ENCODE measurements at places on chromosomes 2 and 18.

DNA sequence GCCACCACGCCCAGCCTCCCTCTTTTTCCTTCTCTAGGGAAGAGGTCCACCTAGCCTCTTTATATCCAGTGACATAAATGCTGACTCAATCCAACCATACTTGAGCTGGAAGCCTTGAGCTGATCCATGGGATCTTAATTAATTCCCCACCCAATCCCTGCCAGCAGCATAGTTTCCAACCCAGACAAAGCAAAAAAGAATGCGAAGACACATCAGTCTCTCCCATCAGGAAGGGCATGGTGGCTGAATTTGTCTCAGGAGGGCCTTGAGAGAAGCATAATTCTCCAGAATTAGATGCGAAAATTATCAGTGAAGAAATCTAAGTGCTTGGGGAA, 22.5 kb downstream of the CASP10 start:
- no peak overlapping the region for H3K27ac ChIP-seq
- H3K4me1 ChIP-seq, result peaks cover 2% of the 10 kb centered on the region
- H3K36me3 ChIP-seq, result peaks cover 47% of the 10 kb centered on the region

DNA sequence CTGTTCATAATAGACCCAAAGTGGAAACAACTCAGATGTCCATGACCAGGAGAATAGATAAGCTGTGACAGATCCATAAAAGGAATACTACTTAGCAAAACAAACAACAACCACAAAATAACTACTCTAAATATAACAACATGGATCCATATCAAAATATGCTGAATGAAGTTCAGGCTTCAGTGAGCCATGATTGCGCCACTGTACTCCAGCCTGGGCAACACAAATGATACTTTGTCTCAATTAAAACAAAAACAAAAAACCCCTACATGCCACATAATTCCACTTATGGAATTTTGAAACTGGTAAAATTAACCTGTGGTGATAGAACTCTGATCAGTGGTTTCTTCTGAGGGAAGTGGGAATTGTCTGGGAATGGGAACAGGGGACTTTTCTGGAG, 11.2 kb upstream of the MYO3B start:
- H3K27me3 ChIP-seq, result no peaks in the 10 kb centered on the region
- no peaks in the 10 kb centered on the region for H3K36me3 ChIP-seq
- no peak overlapping the region for H3K27ac ChIP-seq
- no peaks in the 10 kb centered on the region for H3K4me1 ChIP-seq
- DNase-seq, result no peak

DNA sequence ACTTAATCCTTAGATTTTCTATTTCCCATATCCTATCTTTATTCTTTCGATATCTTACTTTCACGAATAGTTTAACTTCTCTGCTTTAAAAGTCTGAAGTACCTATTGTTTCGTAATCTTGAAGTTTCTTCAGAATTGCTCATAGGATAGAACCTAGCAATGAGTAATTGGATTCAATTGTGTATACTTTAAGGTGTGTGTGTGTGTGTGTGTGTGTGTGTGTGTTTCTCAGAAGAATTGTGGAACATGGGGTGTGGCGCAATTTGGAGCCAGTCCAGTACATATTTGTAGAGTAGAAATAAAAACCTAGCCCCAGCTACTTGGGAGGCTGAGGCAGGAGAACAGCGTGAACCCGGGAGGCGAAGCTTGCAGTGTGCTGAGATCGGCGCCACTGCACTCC, 897.6 kb downstream of the BCL11A start:
- no peaks in the 10 kb centered on the region for H3K36me3 ChIP-seq
- H3K4me1 ChIP-seq, result no peaks in the 10 kb centered on the region
- no peak overlapping the region for H3K27ac ChIP-seq
- H3K27me3 ChIP-seq, result no peaks in the 10 kb centered on the region
- H3K4me3 ChIP-seq, result no peak overlapping the region
- no peak for DNase-seq

- H3K4me1 ChIP-seq, result peaks cover 59% of the 10 kb centered on the region
- no peak overlapping the region for H3K27ac ChIP-seq
- H3K27me3 ChIP-seq, result no peaks in the 10 kb centered on the region
- no peak for DNase-seq
Measured at GRCh38 chr2:240998995-240999791, 775 bp downstream of the SNED1 start.

- H3K27ac ChIP-seq, result peak overlapping the region; percentile 90
- DNase-seq, result peak; percentile 86
- peaks cover 37% of the 10 kb centered on the region for H3K4me1 ChIP-seq
- no peaks in the 10 kb centered on the region for H3K27me3 ChIP-seq
Measured at GRCh38 chr2:64766841-64767669, 113.3 kb upstream of the SERTAD2 start.

DNA sequence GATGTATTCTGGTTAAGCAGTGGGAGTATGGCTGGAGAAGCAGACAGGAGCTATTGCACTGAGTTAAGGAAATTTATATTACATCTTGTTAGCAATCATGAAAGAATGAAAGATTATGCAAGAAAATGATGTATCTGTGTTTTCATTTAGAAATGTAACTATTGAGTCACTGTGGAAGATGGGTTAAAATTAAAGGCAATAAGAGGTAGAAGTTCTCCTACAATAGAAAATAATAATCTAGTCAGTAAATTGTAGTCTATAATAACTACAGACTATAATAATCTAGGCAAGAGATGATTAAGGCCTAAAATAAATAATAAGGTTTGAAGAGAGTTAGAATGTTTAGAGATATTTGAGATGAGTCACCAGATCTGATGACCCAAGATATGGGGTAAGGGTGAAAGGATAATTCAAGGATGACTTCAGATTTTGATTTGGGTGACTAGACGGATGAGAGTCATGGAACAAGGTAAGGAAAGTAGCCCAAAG, 371.9 kb upstream of the KCNH7 start:
- H3K4me3 ChIP-seq, result no peak overlapping the region
- DNase-seq, result no peak

DNA sequence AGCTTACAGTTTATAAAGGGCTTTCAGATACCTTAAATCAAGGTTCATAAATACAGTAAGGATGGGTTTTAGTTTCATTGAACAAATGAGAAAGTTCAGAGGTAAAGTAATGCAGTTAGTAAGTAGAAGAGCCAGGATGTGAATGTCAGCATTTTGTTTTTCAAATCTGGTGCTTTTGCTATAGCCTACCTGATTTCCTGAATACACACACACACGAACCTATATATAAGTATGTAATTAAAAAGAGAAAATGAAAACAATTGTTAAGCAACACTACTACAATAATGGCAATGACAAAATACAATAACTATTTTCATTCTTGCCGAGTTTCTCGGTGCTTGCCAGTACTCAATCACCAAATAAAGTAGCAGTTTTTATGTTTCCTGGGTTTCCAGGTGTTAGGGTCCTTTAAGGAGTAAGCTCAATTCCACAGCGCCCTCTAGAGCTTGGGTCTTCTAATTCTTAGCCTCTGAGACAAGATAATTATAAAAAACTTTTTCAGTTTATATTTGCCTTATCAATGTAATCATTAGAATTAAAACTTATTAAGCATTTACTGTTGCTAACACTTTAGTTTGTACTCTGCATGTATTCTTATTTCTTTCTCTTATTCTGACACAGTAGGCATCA, 512.9 kb upstream of the ACVR2A start:
- peak; percentile 14 for DNase-seq
- no peak overlapping the region for H3K4me3 ChIP-seq
- no peaks in the 10 kb centered on the region for H3K36me3 ChIP-seq
- no peaks in the 10 kb centered on the region for H3K27me3 ChIP-seq
- no peak overlapping the region for H3K27ac ChIP-seq

DNA sequence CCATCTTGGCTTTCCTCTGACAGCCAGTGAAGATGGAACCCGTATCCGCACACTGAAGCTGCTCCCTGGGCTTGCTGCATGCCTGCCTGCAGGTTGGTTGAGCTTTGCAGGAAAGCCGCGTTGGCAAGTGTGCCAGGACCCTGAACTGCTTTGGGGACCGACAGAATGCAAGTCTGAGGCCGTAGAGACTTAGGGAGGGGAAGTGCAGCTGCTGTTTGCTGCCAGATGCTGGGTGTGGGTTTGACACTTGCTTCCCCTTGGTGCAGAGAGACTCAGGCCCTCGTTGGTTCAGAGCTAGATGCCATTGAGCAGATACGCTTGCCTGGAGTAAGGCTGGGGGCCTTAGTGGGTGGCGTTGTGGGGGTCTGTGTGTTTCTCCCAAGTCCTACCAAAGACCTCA, 13.1 kb upstream of the PHLPP1 start:
- no peak overlapping the region for H3K27ac ChIP-seq
- no peaks in the 10 kb centered on the region for H3K27me3 ChIP-seq
- no peaks in the 10 kb centered on the region for H3K36me3 ChIP-seq
- peak overlapping the region; percentile 57 for H3K4me3 ChIP-seq

- no peak for DNase-seq
- H3K36me3 ChIP-seq, result no peaks in the 10 kb centered on the region
- H3K4me1 ChIP-seq, result no peaks in the 10 kb centered on the region
Measured at GRCh38 chr18:15198116-15198389, 450.1 kb downstream of the ANKRD30B start.

GRCh38 chr2:238409341-238410199, 17.2 kb upstream of the ASB1 start:
- no peaks in the 10 kb centered on the region for H3K4me1 ChIP-seq
- H3K27ac ChIP-seq, result no peak overlapping the region
- no peak overlapping the region for H3K4me3 ChIP-seq

GRCh38 chr2:33404321-33404720, 72.1 kb upstream of the RASGRP3 start:
- no peaks in the 10 kb centered on the region for H3K4me1 ChIP-seq
- no peaks in the 10 kb centered on the region for H3K36me3 ChIP-seq
- no peak overlapping the region for H3K4me3 ChIP-seq
- H3K27ac ChIP-seq, result no peak overlapping the region

- no peak for DNase-seq
- no peaks in the 10 kb centered on the region for H3K27me3 ChIP-seq
- H3K36me3 ChIP-seq, result no peaks in the 10 kb centered on the region
- H3K4me1 ChIP-seq, result no peaks in the 10 kb centered on the region
Measured at GRCh38 chr2:147610496-147611040, 234.3 kb upstream of the ACVR2A start.

- H3K4me3 ChIP-seq, result no peak overlapping the region
- H3K27me3 ChIP-seq, result no peaks in the 10 kb centered on the region
- H3K27ac ChIP-seq, result no peak overlapping the region
- DNase-seq, result no peak
- no peaks in the 10 kb centered on the region for H3K4me1 ChIP-seq
Measured at GRCh38 chr2:23423873-23424680, 39.1 kb downstream of the KLHL29 start.

- H3K36me3 ChIP-seq, result no peaks in the 10 kb centered on the region
- H3K27me3 ChIP-seq, result no peaks in the 10 kb centered on the region
- H3K27ac ChIP-seq, result no peak overlapping the region
- no peak for DNase-seq
- no peak overlapping the region for H3K4me3 ChIP-seq
- peaks cover 14% of the 10 kb centered on the region for H3K4me1 ChIP-seq
Measured at GRCh38 chr2:127576433-127577207, 41.1 kb downstream of the MYO7B start.

DNA sequence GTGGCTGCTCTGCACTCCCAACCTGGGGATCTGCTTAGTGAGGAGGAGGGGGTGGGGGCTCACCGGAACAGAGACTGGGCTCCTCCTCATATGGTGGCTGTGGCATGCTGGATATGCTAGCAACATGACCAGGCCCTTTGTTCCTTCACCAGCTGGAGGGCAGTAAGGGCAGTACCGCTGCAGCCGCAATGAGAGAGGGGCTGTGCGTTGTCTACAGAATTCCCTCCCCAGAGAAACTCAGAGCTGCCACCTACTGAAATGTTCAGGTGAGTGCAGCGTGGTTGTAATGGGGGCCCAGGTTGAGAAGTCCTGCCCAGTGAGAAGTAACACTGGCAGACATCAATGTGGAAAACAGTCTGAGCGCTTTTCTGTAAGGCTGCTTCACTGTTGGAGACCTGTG, 1211.9 kb upstream of the NXPH2 start:
- H3K4me1 ChIP-seq, result no peaks in the 10 kb centered on the region
- no peaks in the 10 kb centered on the region for H3K36me3 ChIP-seq
- no peak overlapping the region for H3K4me3 ChIP-seq

- DNase-seq, result no peak
- no peaks in the 10 kb centered on the region for H3K4me1 ChIP-seq
- no peaks in the 10 kb centered on the region for H3K27me3 ChIP-seq
- H3K4me3 ChIP-seq, result no peak overlapping the region
- H3K27ac ChIP-seq, result no peak overlapping the region
Measured at GRCh38 chr2:145644820-145645302, 1124.9 kb upstream of the ZEB2 start.

DNA sequence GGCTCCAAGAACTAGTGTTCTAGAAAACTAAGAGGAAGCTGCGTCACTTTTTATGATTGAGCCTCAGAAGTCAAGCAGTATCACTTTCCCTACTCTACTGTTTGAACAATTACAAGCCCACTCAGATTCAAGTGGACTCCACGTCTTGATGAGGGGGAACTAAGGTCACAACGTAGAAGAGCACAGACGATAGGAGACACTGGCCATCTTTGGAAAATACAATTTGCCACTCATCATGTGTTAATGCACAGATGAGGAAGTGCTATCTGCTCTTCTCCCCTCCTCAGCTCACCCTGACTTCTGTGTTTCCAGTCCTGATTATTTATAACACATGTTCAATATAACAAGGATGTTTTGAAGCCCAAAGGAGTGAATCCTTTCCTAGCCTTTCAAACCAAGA, 76.1 kb upstream of the CYP1B1 start:
- no peak overlapping the region for H3K27ac ChIP-seq
- H3K4me1 ChIP-seq, result peaks cover 4% of the 10 kb centered on the region
- no peak for DNase-seq
- H3K36me3 ChIP-seq, result no peaks in the 10 kb centered on the region

GRCh38 chr2:62177392-62178049, 18.4 kb upstream of the B3GNT2 start:
- no peaks in the 10 kb centered on the region for H3K36me3 ChIP-seq
- H3K27ac ChIP-seq, result no peak overlapping the region
- no peaks in the 10 kb centered on the region for H3K27me3 ChIP-seq
- H3K4me1 ChIP-seq, result peaks cover 28% of the 10 kb centered on the region
- no peak overlapping the region for H3K4me3 ChIP-seq

GRCh38 chr2:78780864-78781583, 244.5 kb upstream of the REG3G start:
- no peaks in the 10 kb centered on the region for H3K4me1 ChIP-seq
- DNase-seq, result no peak
- no peak overlapping the region for H3K27ac ChIP-seq
- no peaks in the 10 kb centered on the region for H3K27me3 ChIP-seq
- no peaks in the 10 kb centered on the region for H3K36me3 ChIP-seq

DNA sequence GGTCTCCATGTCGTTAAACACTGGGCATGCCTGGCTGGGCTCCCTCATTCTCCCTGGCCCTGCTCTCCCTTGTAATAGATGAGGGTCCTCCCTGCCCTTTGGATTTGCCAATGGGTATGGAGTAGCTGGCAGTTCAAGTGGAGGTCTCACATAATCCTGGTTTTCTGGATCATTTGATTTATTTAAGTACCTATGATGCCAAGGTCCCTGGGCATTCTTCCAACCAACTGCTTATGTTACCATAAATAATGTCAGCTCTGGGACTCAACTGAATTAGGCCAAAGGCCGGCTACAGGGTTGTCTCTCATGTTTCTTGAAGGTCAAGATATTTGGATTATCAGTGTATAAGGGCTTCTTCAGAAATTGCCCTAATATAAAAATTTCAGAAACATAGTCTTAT, 104.9 kb upstream of the LYPD6 start:
- no peaks in the 10 kb centered on the region for H3K36me3 ChIP-seq
- H3K27ac ChIP-seq, result no peak overlapping the region
- no peak for DNase-seq
- no peak overlapping the region for H3K4me3 ChIP-seq
